ENCODE measurements at places on chromosomes 13 and 19. TPM values are rescaled to one million over a fixed set of nuclear protein-coding genes. Genes with fewer than 3 reads are reported as not detected.

The ADAMTSL5 gene
- 20.1 TPM for total RNA-seq

The ARGLU1 gene
- total RNA-seq, result 30.3 TPM

The MAST1 gene
- not detected for total RNA-seq

The ZNF738 gene
- total RNA-seq, result 1.1 TPM

The ZNF480 gene
- 6.2 TPM for total RNA-seq

The MISP3 gene
- 6.3 TPM for total RNA-seq

The ZNF571 gene
- 1.3 TPM for total RNA-seq

The SHC2 gene
- total RNA-seq, result 5.4 TPM

The ZNF550 gene
- total RNA-seq, result 4.9 TPM

Measured in psoas muscle (tissue), 8 donors.